Eye (tissue), 1 donor: ENCODE measurements at places on chromosomes 1 and 21.

GRCh38 chr21:26508903-26509302 is 64.2 kb downstream of the CYYR1 start:
- DNase-seq: no peak

GRCh38 chr1:243542739-243543415 is 287.0 kb downstream of the SDCCAG8 start:
- no peak for DNase-seq

DNA sequence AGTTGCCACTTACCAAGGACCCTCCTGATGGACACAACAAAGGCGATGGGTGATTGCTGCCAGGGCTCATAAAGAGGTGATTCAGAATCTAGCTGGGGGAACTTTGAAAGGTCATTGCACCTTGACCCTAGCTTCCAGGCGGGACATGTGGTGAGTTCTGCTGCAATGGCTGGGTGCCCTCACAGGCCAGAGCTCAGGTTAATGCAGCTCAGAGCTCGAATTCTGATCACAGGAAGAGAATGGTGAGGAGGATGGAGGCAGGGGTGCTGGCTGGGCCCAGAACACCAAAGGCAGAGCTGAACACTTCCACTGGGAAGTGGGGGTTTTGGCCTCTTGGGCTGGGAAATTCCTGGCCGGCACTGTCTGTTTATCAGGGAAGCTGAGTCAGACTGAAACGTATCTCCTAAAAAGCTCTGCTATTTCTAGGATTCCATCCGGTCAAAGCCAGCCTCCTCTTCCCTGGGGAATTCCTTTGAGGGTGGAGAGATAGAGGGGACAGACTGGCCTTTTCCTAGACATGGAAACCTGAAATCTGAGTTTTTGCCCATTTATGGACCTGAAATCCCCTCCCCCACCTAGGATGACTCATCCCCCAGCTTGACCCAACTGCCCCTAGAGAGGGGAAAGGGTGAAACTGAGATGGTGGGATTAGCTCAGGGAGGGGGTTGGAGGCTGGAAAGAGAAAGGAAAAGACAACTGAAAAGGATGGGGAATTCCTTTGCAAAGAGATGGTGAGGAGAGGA is 27.2 kb downstream of the NUAK2 start:
- no peak for DNase-seq

DNA sequence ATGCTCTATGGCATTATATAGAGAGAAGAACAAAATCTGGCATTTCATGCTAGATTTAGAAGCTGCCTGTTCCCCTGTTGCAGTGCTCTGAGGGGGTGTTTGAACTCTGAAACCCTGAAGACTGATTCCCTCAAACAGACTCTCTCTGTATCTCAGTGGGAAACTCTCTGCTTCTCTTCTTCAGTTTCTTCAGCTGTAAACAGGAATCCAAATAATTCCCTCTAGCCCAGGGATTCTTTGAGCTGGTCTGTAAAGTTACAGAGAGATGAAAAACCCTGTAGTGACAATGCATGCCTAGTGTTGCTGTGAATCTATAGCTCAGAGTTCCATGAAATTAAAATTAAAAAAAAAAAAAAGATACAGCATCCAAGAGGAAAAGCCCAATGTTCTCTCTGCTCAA is 17.0 kb upstream of the ROR1 start:
- no peak for DNase-seq

DNA sequence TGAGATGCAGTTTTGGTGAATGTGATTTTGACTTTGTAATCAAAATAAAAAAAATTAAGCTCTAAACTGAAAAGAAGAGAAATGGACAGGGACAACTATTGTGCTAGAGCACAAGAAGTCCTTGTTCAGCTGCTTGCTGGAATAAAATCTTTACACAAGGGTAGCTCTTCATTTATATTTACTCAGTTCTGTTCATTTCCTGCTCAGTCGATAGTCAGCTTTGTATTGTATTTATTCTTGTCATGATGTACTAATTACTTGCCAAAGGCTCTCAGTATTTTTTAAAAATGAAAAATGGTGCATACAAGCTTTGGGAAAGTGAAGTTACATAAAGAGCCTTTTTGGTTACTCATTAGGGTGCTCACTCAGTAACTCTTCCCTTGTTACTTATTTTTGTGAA is 17.8 kb downstream of the F5 start:
- no peak for DNase-seq

DNA sequence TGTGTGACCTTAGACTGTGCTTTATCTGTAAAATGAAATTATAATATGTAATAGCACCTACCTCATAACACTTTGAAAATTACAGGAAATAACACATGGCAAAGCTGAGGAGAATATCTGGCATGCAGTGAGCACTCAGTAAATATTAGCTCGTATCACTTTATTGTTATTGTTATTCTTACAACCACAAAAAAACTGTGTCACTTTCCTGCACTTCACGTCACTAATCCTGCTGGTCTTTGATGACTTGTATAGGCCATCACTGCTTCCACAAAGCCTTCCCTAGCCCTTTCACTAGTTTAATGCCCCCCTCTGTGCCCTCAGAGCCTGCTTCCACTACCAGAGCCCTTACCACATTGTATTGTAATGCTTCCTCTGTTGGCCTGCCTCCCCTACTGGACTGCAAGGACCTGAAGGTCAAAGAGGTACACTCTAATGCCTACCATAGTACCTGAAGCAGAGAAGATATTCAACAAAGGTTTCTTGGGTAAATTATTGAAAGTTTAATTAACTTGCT is 231.6 kb downstream of the NFIA start:
- no peak for DNase-seq

DNA sequence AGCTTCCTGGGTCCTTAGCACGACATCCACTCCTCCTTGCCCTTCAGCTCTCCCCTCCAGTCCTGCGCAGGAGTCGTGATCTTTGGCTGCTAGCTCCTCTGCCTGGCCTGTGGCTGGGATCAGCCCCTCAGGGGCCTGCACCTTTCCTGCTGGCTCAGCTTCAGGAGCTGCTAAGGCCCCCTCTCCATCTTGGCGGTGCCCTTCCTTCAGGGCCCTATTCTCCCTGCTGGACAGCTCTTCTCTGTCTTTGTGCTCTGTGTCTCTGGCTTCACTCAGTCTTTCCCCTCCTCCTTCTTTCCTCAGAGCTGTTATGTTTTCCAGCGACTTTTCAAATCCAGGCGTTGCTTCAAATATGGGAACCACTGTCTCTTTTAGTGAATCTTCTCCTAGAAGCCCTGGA is 59.5 kb upstream of the LRRC53 start:
- no peak for DNase-seq

DNA sequence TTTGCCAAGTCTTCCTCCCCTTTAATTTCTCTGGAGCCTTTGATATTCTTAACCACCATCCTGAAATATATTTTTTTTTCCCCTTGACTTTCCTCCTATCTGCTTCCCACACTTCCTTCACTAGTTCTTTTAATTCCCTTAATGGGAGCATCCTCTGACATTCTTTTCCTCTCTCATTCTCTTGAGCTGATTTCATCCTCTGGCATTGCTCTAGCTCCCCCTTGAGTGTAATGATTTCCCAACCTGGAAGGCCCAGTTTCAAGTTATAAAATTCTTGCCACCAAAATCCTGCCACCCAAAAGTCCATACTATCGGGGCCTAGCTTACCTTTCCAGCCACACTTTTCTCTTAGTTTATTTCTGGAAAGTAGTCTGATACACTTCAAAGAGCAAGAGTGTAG is 39.5 kb upstream of the UBE2U start:
- peak; percentile 48 for DNase-seq

- no peak for DNase-seq
Measured at GRCh38 chr1:39228252-39228651, 23.8 kb downstream of the MACF1 start.

GRCh38 chr1:203351037-203351625 is at the start of gene FMOD:
TSS of gene FMOD (minus strand) at chr1:203351122. CDS start at chr1:203348270, 2,852 bp downstream.
- DNase-seq: peak; percentile 74

GRCh38 chr1:81197591-81197990 is 603.1 kb upstream of the ADGRL2 start:
- DNase-seq: no peak

- DNase-seq: no peak
Measured at GRCh38 chr1:228336308-228337030, 70.2 kb downstream of the TRIM11 start.
